ENCODE measurements at places on chromosomes 12 and 14.

DNA sequence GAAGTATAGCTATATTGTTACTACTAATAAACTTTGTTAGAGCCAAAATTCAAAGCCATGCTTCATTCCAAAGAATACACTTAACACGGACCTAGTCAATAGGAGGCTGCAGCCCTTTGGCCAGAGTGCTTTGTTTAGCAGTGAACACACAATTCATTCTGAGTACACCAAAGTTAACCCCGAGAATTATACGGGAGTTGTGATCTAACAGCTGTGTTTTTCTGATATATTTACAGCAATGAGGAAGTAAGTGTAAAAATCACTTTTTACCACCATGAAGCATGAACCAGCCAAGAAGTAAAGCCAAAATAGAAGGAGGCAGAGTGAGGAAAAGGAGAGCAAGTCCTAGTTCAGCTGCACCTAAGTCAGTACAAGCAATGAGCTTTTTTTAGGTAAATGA lies 156.8 kb upstream of the PDE3A start:
- no peak for DNase-seq

- DNase-seq = no peak
Measured at GRCh38 chr12:101697930-101698799, 725 bp downstream of the CHPT1 start.

DNA sequence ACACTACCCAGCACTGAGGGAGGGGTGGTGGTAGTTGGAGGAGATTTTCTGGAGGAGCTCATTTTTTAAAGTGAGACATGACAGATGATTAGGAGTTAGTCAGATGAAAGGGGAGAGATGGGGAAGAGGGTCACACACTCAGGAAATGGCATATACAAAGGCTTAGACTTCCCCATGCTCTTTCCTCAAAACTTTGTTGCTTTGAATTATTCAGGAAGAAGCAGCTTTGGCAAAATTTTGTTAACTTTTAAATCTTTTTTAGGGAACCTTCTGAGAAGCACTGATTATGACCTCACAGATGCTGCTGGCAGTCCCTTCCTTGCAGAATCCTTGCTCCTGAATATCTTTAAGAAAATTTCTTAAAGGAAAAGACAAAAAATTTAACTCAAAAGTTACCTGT lies 19.8 kb downstream of the ALDH6A1 start:
- no peak for DNase-seq

- DNase-seq = peak; percentile 17
Measured at GRCh38 chr12:58916921-58917511, 3.3 kb downstream of the LRIG3 start.

DNA sequence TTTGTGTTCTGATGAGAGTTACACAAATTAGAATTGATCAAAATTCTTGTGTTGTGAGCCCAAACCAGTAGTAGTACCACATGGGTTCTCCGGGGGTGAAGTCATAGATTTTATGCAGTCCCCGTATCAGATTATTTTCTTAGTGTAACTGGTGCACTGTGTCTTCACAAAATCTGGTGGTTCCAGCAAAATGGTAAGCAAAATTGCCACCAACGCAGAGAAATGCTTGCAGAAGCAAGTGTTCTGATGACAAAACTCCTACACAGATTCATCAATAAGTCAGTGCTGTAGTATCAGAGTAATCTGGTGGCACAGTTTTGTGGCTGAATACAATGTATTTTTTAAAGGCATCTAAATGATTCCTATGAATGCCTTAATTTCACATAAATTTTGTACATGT lies 1.3 kb upstream of the CACNA2D4 start:
- no peak for DNase-seq

DNA sequence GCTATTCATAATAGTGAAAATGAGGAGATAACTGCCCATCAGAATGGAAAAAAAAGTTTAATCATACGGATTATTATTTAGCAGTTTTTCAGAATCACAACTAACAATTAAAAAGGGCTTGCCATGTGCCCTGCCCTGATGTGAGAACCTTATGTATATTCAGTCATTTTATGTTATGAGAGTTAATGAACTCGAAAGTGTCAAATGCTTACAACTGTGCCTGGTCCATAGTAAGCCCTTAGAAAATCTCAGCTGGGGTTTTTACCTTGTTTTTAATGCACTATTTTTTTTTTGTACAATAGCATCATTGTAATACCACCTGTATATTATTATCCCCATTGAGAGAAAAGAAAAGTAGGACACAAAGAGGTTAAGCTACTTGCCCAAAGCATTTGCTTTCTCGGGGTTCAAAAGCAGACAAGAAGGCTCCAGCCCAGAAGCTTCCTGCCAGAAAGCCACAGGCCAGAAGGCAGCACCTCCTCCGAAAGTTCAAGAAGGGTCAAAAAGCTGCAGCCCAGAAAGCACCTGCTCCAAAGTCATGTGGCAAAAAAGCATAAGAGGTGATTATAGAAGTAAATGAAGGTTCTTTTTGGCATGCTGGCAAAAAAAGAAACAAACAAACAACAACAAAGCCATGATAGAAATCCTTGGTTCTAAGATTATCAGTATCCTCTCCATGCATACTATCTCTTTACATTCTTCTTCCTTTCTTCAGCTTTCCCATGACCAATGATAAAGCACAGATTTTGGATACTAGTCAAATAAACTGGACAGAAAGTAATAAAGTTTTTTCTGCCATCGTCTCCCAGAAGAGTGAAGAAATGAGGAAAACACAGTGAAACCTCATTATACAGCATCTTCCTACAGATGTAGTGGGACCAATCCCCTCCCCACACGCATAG lies 59.1 kb upstream of the NAP1L1 start:
- no peak for DNase-seq

GRCh38 chr12:90407841-90408240 lies 547.1 kb downstream of the CCER1 start:
- DNase-seq = no peak

- peak; percentile 39 for DNase-seq
Measured at GRCh38 chr12:106345746-106346145, 11.8 kb upstream of the POLR3B start.

- no peak for DNase-seq
Measured at GRCh38 chr14:42299692-42300091, 693.0 kb downstream of the LRFN5 start.

DNA sequence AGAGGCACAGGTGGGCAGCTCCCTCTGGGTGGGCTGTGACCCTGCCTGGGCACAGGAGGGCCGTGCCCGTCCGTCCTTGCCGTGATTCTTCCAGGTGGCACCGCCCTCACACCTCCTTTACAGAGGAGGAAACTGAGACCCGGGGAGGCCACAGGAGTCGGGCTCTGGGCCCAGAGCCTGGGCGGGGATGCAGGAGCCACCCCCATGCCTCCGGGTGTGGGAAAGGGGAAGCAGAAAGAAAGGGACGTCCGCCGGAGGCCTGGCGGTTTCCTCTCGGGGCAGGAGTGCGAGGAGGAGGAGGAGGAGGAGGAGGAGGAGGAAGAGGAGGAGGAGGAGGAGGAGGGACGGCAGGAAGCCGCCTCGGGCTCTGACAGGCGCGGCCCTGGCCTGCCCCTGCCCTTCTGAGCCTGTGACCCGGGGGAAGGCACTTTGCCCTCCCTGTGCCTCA lies 23.0 kb downstream of the SH2B3 start:
- DNase-seq = no peak

GRCh38 chr14:22221508-22221907 lies 367.5 kb downstream of the DAD1 start:
- DNase-seq = no peak

GRCh38 chr12:3461391-3461790 lies 29.6 kb upstream of the PRMT8 start:
- peak; percentile 13 for DNase-seq

DNA sequence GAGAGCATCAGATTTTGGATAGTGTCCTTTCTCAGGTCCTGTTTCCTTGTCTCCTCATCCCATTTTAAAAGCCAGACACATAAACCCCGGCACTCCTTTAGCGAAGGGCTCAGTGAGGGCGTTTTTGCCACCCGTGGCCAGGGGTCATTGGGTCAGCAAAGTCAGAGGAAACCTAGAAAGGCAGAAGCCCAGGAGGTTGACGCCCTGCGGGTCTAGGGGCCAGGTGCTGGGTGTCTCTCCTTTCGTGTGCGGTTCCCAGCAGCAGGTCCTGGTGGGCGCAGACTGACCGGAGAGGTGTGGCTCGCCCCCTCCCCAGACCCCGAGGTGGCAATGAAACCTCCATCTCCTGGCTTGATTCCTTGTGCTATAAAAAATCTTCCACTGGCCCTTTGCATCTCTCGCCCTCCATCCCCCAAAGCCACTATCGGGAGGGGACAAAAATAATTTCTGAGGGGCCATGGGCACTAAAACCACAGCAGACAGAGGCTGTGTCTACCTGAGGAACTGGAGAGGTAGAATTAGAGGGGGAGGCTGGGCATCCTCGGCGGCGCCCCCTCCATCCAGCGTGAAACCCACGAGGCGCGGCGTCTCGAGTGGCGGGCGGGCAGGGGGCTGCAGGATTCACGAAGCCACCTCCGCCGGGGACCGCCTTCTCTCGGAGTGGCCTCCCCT lies 858 bp upstream of the FRMD6 start:
- peak; percentile 41 for DNase-seq

DNA sequence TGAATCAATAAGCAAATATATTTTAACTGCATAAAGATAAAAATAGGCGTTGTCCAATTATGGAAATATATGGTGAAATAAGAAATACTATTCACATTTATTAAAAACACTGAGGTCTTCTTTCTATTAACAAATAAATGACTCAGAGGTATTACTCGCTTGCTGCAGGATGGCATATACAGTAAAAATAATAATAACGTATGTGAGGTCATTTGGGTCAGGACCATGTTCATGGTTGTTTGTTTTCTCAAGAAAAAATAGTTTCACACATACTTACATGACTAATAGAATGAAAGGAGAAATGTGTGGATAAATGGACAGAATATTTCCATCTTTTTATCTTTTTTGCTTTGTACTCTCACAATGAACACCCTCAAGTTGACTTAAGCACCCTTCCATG lies 46.5 kb upstream of the RTL1 start:
- no peak for DNase-seq

- DNase-seq = no peak
Measured at GRCh38 chr12:1309613-1310012, 284.8 kb downstream of the FBXL14 start.

GRCh38 chr14:100731846-100732765 lies 5.4 kb downstream of the DLK1 start:
- no peak for DNase-seq

GRCh38 chr14:52068615-52069306 lies at the start of gene NID2:
NID2 (minus strand) TSS chr14:52069059; CDS start chr14:52068994, 65 bp downstream.
- no peak for DNase-seq

- no peak for DNase-seq
Measured at GRCh38 chr14:101076451-101077198, 173.1 kb upstream of the RTL1 start.

GRCh38 chr12:19904819-19905218 lies 463.5 kb upstream of the PDE3A start:
- no peak for DNase-seq

GRCh38 chr12:91434081-91434480 lies 251.5 kb upstream of the DCN start:
- DNase-seq = no peak

- no peak for DNase-seq
Measured at GRCh38 chr14:69620211-69620611, 8.8 kb downstream of the SUSD6 start.

DNA sequence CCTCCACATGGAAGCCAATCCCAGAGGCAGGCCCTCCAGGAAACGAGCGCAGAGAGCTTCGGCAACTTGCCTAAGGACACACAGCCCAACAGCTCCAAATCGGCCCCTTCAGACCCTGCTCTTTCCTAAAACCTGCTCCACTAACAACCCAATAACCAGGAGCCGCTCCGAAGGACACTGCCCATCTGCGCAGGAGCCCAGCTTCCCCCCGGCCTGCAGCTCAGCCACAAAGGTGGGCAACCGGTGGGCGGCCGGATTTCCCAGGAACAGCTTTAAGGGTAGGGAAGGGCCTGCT lies 13.6 kb downstream of the RAB35 start:
- no peak for DNase-seq

DNA sequence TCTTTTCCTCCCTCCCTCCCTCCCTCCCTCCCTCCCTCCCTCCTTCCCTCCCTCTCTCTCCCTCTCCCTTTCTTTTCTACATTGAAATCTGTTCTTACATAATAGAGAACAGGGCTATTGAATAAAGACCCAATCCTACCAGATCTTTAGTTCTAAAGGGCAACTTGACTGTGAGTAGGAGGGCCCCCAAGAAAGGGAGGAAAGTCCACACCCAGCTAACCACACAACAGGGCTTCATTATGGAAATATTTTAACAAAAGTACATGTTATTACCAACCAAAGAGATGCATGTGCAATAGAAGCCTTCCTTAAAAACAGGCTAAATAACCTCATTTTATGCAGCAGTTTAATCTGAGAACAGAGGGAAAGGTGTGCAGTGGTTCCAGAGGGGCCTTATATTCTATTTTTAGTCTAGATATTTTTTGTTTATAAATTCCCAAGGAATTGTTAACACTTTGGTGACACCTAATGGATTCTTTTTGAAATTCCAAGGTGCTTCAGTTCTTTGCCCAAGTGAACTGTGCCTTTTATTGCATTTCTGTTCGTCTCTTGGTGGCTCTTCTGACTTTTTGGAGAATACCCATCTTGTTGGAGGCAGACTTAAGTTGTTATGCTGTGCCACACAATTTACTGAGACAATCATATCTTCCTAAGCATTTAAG lies 63.0 kb downstream of the GNS start:
- DNase-seq = peak; percentile 21

DNA sequence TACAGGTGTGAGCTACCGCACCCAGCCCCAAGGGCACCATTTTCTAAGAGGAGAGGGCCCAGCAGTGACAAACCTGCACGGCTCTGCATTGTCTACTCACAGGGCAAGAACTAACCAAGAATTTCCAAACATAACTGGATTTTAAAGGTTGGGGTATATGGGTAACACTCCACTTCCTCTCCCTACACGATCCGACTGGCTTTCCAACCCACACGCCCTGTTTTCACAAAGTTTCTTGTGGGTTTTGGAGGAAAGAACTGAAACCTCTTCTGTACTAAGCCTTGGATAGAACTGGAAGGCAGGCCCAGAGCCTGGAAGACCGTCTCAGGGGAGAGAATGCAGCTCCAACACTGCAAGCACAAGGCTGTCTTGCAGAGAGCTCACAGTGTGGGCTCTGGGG lies 24.9 kb downstream of the SNRNP35 start:
- no peak for DNase-seq

- no peak for DNase-seq
Measured at GRCh38 chr12:116337312-116337711, 59.8 kb upstream of the MED13L start.

DNA sequence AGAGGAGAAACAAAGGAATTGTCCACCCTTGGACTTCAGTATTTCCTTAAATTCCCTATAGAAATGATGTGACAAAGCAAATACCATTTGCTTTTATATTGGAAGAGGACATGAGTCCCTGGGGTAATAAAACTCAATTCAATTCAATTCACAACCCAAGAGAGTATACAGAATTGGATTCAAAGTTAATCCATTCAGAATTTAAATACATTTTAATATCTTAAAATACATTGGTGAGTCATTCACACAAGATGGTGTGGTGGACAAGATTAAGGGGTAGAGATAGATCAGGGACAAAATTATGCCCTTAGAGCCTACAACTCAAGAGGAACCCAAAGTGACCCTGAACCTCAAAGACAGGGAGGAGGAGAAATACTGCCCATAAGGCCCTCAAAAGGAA lies 495.0 kb upstream of the TMPO start:
- no peak for DNase-seq

Data from NCI-H510A treated with DMSO at 0.1 percent for 48 hours (cell line).